Stimulated activated CD8-positive, alpha-beta memory T cell treated with anti-CD3 and anti-CD28 coated beads, Interleukin-4, amount 100 ng/mL, for 1 hour (primary cell): ENCODE measurements at places on chromosomes 7 and 10.
A peak's percentile ranks its signal among the peaks of the same experiment; 100 is the strongest.

GRCh38 chr10:119931871-119932270 lies 39.3 kb downstream of the SEC23IP start:
- no peak for DNase-seq

DNA sequence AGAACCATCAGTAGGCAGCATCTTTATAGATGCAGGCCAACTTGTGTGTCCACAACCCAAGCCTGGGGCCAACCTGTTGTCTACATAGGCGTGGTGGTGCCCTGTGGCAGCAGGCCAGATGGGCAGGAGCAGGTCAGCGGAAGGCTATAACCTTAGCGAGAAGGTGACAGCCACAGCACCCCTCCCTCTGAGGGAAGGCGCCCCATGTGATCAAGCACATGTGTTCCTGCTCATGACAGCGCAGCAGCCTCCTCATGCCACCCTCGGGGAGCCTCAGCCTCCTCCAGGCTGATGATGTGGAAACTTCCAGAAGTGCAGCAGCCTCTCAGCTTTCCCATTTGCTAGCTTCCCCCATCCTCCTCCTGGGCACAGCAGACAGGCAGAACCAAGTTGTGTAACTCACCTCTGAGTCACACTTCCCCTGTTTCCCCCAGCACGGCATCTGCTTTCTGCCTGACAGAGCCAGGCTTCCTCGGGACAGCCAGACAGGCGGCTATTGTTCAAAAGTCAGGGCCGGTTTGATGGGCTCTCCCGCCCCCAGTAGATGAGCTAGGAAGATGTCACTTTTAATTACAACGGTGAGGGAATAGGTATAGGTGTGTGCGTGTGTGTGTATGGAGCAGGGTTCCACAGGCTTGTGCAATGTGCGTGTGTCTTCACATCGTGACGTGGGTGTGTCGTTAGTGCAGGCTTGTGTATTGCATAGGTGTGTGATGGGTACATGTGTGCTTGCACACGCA lies 312.0 kb upstream of the ZMIZ1 start:
- DNase-seq, result no peak

DNA sequence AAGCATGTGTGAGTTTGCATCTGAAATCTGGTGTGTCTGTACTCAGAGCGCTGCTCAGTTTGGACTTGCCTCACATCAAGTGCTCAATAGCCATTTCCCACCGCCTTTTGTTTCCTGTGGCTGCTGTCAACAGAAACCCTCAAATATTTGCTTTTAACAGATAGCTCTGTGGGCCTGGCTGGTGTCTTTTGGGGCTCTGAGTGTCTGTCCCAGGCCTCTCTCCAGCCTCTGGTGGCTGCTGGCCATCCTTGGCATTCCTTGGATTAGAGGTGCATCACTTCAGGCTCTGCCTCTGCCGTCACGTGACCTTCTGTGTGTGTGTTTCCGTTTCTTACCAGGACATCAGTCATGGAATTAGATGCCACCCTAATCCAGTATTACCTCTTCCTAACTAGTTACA lies 9.3 kb downstream of the YKT6 start:
- DNase-seq, result no peak

- no peak for DNase-seq
Observed at GRCh38 chr7:17357952-17358351, 59.5 kb downstream of the AHR start.

DNA sequence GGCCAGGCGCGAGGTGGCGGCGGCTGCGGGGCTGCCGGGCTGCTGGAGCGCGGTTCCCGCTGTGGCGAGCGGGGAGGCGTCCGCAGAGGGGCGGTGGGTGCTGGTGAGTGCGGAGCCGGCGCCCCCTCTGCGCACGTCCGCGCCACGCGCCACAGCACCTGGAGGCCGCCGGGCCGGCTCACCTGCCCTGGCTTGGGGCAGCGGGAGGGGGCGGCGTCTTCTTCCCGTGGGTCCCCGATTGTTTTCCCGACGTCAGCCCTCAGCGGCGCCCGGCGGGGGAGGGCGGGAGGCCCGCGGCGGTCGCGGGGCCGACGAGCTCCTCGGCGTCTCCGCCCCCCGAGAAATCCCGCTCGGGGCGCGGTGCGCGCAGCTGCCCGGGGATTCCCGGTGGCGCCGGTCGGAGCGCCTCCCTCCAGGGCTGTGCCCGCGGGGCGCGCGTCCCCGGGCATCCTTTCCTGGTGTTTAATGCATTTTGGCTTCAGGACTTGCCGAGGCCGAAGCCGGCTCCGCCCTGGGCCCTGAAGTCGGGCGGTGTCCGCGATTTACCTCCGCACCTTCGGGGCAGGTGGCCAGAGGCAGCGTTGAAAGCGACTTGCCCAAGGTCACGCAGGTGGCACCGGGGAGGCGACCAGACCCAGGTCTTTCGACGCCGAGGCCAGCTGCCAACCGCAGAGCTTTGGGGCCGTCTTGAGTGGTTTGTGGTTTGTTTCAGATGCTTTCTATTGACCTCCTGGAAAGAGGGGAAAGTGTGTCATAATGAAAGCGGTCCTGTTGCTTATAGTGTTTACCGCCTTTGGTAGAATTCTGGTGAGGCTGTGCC lies 561 bp downstream of the PLEKHA1 start:
- peak; percentile 36 for DNase-seq

DNA sequence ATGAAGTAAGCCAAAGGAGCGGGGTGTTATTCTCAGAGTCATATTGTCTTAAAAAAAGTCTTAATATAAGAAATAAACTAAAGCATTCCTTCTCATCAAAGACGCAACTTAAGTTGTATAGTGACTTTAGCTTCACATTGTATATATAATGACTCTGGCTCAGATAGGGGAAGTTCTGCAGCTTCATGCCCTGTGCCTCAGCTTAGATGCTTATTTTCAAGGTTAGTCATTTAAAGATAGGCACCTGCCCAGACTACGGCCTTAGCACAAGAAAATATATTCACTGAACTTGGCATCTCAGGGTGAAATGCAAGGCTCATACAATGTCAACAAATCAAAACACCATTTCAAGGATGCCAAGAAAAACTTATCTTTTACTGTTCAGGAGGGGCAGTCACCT lies 52.8 kb upstream of the DNAJB12 start:
- no peak for DNase-seq

- DNase-seq, result no peak
Observed at GRCh38 chr10:5591336-5591824, 66.6 kb downstream of the CALML3 start.

GRCh38 chr7:117715784-117716445 lies 157.3 kb downstream of the CTTNBP2 start:
- DNase-seq, result no peak

DNA sequence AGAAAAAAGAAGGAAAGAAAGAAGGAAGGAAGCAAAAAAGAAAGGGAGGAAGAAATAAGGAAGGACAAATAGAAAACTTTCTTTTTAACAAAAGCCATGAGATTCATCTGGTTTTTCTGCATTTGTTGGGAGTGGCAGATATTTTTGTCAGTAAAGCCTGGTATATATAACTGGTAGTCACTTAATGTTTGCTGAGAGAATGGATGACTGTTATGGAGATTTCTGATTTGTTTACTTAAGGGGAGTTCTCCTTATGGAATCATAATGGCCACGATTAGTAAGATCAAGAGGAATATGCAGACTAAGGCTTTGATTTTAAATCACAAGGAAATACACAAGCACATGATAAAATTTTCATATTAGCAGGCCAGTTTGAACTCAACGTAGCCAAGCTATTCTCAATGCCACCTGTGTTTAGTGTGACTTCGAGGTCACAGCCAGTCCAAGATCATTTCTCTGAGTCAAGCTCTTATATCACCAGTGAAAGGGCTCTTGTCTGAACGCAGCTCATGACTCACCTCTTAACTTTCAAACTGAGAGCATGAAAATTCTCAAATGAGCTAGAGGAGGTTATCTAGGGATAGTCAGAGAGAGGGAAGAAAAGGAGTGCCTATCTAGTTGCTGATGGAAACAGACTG lies 445.1 kb upstream of the ZMIZ1 start:
- DNase-seq, result no peak

- no peak for DNase-seq
Observed at GRCh38 chr10:131933016-131933695, 32.3 kb downstream of the PPP2R2D start.

DNA sequence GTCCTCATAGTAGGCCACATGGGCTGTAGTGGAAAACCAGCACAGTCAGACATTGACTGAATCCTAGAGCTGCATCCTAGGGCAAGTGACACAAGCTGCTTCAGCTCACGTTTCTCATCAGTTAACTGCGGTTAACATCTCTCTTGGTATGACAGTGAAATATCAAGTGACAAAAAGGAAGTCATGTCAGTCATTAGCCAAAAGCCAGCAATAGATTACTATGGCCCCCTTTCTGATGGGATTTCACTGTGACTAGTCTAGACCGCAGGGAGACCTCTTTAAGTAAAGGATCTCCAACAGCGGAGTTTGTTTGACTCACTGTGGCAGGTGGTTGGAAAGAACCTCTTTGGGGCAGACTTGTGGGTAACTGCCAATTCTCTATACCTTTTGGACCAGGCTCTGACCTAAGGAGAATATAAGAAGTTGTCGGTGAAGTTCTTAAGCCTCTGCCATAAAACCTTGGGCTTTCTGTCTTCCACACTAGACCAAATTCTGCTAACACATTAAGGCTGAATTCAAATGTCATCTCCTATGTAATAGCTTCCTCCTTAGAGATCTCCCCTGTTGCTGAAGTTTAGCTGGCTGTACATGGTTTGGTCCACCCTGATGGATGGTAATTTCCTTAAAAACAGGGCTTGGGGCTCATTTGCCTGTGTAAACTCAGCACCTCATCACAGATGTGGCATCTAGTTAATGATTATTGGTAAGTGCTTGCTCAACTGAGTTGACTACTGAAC lies 115.3 kb downstream of the SGMS1 start:
- DNase-seq, result no peak

- DNase-seq, result no peak
Observed at GRCh38 chr7:151379534-151380198, 30.2 kb downstream of the WDR86 start.

DNA sequence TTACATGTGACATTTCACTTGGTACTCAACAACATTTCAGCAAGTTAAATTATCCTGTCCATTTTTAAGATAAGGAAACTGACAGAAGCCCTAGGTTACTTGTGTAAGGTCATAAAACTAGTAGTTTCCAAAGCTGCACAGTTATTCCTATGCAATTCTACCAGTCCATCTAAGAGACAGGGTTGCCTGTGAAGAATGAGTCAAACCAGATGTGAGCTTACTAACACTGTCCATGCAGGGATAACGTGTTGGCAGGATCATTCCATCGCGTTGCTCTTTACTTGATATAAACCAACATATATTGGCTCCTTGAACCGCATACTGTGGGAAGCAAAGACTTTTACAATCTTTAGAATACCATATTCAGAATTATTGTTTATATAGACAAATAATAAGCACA lies 280.9 kb upstream of the HGF start:
- DNase-seq, result no peak

DNA sequence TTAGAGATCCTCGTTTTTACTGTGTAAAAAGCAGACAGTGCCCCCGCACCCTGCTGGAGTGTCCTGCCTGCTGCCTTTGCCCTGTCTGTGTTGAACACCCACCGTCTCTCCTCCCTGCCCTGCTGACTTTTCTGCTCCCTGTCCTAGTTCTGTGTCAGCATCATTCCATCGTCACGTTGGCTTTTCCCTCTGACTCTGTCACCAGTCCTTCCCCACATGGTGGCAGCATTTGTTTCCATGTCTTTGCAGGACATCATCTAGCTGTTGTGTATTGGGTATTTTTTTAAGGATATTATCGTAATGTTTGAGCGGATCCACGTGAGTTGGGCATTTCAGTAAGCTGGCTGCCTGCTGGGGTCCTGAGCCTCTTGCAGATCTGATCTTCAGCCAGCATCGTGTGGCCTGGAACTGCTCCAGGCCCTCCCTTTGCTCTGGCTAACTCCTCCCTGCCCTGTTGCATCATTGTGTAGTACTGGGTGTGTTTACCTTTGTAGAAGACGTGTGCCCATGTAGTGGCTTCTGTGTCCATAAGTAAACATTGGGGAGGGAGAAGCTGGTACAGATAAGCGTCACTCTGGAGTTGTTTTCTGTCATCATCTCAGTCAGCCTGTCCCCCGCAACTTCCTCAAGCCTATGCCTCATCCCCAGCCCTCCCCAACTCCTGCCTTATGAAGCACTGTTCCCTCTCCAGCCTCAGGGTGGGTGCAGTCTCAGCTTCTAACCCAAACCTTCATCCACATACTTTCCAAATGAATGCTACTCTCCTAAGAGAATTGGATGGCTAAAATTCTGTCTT lies 44.3 kb downstream of the TRRAP start:
- DNase-seq, result no peak

DNA sequence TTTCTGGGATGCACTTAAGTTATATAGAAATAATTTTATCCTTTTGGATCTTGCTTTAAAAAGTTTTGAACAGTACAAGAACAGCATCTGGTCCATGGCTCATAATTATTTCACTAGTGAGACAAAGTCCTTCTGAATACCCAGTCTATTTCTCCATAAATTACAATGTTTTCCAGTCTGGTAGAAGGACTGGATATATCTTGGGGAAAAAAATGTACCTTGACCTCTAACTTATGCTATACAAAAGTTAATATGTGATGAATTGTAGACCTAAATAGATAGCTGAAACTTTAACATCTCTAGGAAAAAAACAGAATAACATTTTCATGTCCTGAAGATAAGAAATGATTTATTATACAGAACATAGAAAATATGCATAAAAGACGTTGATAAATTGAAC lies 88.5 kb downstream of the PPP1R9A start:
- DNase-seq, result no peak

DNA sequence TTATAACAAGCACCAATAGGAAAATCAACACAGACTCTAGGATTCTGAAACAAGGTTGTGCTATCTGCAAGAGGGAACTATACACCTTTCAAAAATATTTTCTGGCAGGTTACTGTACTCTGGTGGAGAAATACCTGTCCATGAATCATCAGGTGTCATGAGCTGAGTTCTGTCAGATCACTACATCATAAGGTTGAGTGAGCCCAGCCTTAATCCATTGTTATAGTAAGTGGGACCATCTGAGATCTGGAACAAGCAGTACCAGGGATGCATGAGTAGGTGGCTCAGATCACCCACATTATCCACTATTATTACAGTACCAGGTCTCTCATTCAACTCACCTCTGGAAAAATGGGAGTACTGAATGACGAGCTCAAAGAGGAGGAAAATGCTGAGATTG lies 212.4 kb downstream of the DGKI start:
- no peak for DNase-seq
